ENCODE measurements at places on chromosomes 2 and 18.

- no peak for DNase-seq
These were observed 148.4 kb downstream of the EIPR1 start for GRCh38 chr2:3229221-3229620.

DNA sequence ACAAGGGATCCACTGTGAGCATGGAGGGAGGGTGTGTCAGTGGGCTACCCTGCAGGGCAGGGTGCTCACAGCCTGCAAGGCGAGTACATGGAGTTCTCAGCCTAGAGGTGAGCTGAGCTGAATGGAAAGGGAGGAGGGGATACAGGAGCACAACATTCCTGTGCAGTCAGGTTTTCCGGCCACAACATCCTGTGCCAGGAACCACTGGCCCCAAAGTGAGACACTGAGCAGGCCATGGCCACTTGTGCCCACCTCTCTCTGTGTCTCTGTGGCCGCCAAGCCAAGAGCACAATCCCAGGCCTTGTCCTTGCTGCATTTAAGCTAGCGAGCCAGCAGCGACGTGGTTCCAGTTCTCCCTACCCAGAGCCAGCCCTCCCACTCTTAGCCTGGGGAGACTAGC is 6.1 kb downstream of the DOK1 start:
- DNase-seq, result no peak

DNA sequence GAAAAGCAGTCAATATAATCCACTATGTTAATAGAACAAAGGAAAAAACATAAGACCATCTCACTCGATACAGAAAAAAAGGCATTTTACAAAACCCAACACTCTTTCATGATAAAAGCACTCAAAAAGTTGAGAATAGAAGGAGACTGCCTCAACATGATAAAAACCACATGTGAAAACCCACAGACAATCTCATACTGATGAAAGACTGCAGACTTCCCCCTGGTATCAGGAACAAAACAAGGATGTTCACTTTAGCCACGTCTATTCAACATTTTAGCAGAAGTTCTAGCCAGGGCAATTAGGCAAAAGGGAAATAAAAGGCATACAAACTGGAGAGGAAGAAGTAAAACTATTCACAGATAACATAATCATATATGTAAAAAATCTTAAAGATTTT is 285.9 kb downstream of the EIPR1 start:
- no peak for DNase-seq

- DNase-seq, result no peak
These were observed 5.5 kb downstream of the CEBPZOS start for GRCh38 chr2:37201766-37202165.

- DNase-seq, result no peak
These were observed 79.6 kb downstream of the SUMO1 start for GRCh38 chr2:202158796-202159195.

- no peak for DNase-seq
These were observed 150.2 kb downstream of the CCDC85A start for GRCh38 chr2:56333812-56334485.

DNA sequence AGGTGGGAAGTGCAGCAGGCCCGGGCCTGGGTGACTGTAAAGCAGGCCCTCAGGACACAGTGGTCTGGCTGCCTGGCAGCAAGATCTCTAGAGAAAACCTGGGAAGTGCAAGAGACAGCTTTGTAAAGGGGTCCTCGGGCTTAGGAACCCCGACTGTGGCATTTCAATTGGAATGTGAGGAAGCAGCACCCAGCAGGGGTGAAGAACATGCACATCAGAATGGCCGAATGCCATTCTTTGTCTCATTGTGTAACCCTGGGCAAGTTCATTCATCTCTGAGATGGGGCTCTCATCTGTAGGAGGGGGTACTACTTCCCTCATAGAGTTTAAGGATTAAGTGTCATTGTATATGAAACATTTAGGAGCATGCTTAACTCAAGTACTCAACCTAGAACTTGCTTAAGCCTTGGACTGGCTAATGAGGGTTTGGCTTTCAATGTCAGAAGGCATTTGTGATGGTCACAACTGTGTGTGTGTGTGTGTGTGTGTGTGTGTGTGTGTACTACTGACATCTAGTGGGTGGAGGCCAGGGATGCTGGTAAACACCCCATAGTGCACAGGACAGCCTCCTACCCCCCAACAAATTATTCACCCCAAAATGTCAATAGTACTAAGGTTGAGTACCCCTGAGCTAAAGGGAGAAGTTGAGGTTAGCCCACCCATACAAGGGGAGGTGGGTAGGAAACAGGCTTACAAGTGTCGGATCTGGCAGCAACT is 29.3 kb downstream of the MEX3C start:
- no peak for DNase-seq

GRCh38 chr18:6589923-6590322 is 139.6 kb upstream of the ARHGAP28 start:
- DNase-seq, result no peak

GRCh38 chr2:71464389-71464788 is 11.0 kb downstream of the DYSF start:
- no peak for DNase-seq

GRCh38 chr18:67961701-67962440 is 445.4 kb upstream of the DSEL start:
- no peak for DNase-seq

DNA sequence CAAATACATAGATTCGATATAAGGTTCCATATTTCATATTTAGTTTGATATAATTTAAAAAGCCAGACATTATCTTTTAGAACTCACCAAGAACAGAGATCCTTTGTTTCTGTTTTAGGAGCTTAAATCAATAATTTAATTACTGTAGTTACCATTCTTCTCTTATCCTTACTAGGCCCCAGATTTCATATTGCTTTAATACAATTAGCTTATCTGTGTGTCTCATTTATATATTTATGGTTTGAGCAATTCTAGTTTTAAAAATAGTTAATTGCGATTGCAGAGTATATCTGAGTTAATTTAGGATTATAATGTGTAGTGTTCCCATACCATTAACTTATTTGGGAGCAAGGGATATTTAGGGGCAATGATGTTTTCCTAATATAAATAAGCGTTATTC is 558.8 kb upstream of the ZNF804A start:
- DNase-seq, result no peak
